ENCODE measurements at places on chromosomes 5 and 9. TPM values are rescaled to one million over a fixed set of nuclear protein-coding genes. Genes with fewer than 3 reads are reported as not detected.

KIAA0825 gene
- 0.33 TPM for total RNA-seq

RMRP gene
- 13,372 TPM for total RNA-seq

SH3TC2 gene
- not detected for total RNA-seq

C5orf63 gene
- 6.1 TPM for total RNA-seq

CCDC192 gene
- not detected for total RNA-seq

GNA14 gene
- total RNA-seq, result 0.11 TPM

PCDHB11 gene
- not detected for total RNA-seq

All from activated T-cell treated with anti-CD3 and anti-CD28 coated beads, Interleukin-2, amount 50 U/mL, for 4 hours (primary cell).